ENCODE measurements at places on chromosomes 12 and 14.

- DNase-seq: no peak
Observed at GRCh38 chr14:49417790-49418189, 168.4 kb downstream of the RPS29 start.

DNA sequence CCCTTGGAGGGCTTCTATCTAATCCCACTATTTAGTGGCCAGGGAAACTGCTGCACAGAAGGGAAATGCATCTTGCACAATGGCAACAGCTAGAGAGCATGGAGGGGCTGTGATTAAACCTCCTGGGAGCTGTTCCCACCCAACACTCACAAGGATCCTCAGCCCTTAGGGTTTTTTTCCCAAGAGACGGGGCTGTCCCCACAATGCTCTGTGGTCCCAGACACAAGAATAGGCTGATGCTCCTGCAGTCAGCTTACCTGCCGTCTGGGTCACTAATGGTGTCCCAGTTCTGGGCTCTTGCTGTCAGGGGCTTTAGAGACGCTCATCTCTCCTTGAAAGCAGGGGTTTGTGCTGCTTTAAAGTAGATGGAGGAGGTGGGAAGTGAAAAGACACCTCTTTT is 4.6 kb downstream of the SERPINA1 start:
- no peak for DNase-seq

DNA sequence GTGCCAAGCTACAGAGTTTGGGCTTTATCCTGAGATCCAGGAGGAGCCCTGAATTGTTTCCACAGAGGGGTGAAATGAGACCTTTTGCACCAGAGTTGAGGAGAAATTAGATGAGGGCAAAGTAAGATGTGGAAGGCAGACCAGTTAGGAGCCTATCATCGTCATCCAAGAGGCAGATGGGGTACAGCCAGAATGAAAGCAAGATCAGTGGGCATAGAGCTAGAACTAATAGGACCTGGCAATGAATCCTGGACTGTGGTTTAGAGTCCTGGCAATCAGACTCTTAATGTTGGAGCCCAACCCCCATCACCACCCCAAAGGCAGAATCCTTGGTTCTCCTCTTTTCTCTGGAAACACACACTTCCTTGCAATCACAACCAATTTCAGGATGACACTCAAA is 166.6 kb upstream of the HMGA2 start:
- no peak for DNase-seq

- DNase-seq: no peak
Observed at GRCh38 chr12:53696285-53696654, 20.4 kb upstream of the ATP5MC2 start.

DNA sequence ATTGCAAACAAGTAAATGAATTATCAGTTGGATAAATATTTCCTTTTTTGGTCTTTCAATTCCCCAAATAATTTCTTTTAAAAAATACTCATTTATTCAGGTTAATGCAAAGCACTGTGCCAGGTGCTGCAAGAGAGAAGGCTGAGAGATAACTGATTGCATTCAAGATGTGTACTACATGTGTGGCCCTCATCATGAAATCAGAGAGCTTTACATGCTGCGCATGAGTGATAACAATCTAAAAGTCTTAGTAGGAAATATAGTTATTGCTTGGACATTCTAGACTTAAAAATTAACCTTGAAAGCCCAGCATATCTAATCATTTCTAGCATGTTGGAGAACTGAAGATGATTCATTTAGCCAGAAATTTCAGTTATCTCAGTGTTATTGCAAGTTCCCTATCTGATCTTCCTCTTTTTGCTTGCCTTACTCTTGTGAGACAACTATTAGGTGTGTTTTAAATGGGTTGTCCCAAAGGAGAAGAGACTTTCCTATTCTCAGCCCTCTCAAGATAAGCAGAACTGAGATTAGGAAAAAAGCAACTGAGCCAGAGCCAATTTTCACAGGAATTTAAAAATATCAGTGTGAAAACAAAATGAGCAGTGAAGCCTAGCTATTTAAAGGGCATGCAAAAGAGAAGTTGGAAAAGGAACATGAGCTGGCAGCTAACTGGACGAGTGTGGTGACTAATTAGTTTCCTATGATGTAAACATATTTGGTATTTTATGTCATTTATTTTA is 60.9 kb downstream of the PLEKHA5 start:
- DNase-seq: no peak

DNA sequence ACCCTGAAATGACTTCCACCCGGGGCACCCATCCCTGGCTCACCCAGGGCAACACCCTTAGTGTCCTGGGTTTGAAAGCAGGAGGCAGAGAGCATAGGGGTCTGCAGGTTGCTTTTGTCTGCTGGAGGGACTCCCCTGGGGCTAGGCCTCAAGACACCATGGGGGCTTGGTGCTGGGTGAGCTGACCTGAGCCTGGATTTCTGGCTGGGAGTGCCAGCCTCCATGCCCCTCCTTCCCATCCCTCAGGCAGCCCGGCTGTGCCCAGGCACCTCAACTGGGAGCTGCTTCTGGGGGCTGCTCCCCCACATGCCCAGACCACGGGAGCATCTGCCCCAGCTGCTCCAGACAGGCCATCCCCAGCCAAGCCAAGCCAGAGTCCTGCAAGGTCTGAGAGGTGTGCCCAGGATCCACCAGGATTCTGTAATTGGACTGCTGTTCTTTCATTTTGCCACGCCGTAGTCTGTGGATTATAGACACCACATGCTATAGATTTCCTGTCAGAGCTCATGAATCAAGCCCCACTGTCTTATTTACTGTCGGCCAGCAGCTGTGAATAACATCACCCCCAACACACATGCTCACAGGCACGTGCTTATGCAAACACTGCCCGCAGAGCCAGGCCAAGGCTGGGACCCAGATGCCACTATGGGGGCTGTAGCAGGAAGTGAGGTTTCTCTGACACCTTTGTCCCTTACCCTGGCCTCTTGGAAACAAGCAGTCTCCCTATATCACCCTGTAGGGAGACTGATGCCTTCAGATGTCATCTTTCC is 29.4 kb upstream of the ESRRB start:
- no peak for DNase-seq

DNA sequence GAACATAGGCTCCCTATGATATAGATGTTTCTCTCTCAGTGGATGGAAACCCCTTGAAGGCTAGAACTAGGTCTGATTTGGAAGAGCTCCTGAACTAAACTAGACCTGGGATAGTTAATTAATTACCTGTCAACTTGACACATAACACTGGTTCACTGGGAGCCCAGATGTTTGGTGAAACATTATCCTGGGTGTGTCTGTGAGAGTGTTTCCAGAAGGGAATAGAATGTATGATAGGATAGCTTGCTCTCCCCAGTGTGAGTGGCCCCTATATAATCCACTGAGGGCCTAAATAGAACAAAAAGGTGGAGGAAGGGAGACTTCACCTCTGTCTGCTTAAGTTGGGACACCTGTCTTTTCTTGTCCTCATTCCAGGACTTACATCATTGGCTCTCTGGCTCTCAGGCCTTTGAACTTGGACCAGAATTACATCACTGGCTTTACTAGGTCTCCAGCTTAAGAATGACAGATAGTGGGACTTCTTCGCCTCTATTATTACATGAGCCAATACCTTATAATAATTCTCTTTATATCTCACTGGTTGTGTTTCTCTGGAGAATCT is 194.1 kb downstream of the KTN1 start:
- no peak for DNase-seq

DNA sequence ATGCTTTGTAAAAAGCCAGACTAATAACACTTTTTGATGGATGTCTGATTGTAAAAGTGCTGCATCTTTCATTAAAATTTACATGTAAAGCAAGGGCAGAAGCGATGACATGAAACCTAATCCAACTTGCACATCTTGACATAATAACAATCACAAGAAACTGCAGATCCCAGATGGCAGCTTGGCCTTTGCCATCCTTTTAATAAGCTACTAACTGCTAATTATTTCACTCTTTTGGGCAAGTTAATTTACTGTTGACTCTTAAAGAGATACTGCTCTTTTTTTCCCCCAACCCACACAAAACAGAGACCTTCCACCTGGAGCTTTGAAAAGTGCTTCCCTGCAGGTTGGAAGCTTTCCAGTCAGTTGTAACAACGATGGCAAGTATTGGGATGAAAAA is 137.5 kb downstream of the NRXN3 start:
- no peak for DNase-seq

GRCh38 chr14:29321646-29322045 is 555.1 kb downstream of the FOXG1 start:
- no peak for DNase-seq

DNA sequence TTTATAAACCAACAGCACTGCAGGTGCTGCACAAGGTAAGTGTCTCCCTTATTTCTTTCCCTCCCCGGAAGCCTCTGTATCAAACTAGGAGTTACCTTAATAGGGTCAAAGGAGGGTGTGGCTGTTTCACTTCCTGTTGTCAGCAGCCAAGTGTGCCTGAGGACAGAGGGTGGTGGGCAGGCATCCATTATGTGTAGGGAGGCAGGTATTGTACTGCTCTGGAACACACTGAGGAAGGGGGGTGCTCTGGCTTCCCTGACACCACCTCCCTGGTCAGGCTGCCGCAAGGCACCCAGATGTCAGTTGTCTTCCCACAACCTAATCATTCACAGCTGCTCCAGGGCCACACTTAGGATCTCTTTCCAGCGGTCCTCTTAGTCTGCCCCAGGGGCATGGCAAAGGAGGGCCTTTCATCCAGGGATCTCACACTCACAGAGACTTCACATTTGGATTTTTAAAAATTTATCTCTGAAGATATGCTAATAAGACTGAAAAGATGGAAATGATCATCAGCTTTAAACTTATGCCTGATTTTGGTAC is 132.0 kb upstream of the ARHGAP5 start:
- DNase-seq: no peak

DNA sequence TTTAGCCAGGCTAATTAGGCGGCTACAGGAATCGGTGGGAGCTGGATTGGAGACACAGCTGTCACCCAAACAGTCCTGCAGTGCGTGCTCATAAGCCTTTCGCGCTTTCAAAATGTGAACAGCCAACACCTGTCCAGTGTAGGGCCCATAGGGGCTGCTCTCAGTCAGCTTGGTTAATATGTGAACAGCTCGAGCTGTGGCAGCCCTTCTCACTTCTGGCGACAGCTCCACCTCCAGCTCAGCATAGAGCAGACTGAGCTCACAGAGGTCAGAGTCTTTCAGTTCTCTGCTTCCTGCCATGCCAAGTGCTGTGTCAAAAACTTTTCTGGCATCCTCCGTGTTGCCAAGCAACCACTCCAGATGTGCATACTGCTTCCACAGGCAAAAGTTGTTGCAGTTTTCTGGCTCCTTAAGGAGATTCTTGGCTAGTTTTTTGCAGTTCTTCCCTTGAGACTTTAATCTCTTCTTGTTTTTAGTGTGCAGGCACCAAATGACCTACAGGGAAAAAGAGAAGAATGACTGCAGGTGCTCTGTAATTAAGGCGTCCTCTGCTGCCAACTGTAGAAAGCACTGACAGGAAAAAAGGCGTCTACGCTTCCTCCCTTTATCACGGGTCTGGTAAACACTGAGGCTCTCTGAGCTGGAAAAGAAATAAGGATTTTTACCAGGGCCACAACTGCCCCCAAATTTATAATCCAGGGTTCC is 32.5 kb downstream of the PSMC1 start:
- peak; percentile 30 for DNase-seq

DNA sequence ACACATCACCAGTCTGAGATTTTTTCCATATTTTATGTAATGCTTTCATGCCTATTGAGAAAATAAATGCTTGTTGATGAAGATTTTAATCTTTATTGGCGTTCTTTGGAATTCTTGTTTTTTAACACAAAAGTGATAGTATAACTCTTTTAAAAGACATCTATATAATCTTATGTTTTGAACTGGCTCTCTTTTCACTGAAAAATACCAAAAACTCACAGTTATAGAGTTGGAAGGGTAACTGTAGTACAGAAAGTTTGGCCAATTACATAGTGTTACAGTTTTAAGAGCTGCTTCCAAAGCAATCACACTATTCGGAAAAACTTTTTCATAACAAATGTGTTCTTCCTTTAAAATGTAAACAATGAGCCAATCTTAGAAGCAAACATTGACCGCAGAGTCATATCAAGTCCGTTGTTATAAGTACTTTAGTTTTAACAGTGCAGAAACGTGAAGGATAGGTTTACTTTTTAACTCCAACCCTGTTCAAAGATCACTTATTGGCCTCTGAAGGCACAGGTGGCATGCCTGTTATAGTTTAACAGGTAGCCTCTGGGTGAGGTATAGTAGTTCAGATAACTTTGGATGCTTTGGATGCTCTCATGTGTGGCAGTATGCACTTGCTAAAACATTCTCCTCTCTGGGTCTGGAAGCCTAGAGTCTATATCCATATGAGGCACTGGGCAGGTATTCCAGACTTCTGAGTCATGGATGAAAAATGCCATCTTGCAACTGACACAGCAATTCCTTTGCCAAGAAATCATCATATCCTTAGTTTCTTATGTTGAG is 12.1 kb upstream of the NTN4 start:
- DNase-seq: no peak

DNA sequence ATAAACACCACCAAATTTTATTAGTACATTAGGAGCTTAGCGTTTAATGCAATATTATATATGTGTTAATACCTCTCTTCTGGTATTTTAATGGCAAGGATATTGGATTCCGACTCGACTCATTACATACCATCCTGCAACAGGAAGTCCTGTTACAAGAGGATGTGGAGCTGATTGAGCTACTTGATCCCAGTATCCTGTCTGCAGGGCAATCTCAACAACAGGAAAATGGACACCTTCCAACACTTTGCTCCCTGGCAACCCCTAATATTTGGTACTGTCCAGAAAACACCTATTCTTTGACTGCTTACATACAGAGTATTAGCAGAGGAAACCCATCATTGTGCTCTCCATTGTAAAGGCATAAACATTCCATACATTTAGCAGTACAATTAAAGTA is 45.2 kb downstream of the VEZT start:
- DNase-seq: no peak

DNA sequence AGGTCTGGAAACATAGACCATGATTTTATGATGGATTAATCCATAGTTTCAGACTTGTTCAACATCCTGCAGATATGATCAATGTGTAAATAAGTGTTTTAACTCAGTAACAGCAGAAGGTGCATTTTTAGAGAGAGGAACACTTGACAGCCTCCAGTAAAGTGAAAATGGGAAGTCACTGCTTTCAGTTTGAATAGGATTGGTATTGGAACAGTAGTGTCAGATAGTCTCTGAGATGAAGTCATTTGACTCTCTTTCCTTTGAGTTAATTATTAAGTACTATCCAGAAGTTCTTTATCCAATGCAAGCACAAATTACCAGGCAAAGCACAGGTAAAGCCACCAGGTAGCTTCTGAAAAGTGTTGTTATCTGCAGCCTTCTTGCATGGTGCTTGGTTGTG is 14.5 kb upstream of the NAV3 start:
- no peak for DNase-seq

DNA sequence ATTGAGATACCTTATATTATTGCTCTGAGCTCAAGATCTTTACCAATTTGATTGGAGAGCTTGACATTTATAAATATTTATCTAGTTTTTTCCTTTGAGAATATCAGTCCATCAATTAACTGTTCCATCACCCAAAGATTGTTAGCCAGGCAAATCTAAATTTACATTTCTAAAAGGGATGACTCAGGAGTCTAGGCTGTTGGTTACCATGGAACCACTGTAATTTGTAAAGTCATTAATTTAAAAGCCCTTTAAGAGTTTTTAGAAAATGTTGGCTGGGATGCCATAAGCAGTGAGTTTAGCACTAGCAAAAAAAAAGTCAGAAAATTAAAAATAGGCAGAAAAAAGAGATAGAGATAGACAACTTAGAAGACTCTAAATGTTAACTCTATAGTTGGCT is 19.5 kb upstream of the SERPINA1 start:
- no peak for DNase-seq

- DNase-seq: no peak
Observed at GRCh38 chr12:203462-204260, 10.3 kb downstream of the SLC6A12 start.

GRCh38 chr14:64703395-64704142 is 655 bp upstream of the PLEKHG3 start:
- DNase-seq: no peak

GRCh38 chr14:93643127-93643526 is 145.2 kb downstream of the PRIMA1 start:
- no peak for DNase-seq

All from heart left ventricle (tissue), 16 donors.